Putamen (tissue), 1 donor: ENCODE measurements at places on chromosomes 6 and 20.

DNA sequence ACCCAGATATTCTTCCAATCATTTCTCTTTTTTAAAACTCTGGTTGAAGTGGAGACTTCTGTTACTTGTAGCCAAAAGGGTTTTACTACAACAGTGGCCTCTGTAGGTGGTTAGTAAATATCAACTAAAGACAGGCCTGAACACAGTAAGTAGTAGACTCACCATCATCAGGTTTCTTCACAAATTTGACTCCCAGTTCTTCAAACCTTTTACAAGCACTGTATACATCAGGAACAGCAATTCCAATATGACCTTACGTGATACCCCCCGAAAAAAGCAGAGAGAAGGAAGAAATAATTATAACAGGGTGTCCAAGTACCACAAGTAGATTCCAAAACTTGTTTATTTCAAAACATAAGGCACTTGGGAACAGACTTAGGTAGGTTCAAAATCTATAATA, 21.1 kb downstream of the GLO1 start:
- DNase-seq = no peak

GRCh38 chr6:79031821-79032590, 46.0 kb downstream of the PHIP start:
- no peak for DNase-seq

DNA sequence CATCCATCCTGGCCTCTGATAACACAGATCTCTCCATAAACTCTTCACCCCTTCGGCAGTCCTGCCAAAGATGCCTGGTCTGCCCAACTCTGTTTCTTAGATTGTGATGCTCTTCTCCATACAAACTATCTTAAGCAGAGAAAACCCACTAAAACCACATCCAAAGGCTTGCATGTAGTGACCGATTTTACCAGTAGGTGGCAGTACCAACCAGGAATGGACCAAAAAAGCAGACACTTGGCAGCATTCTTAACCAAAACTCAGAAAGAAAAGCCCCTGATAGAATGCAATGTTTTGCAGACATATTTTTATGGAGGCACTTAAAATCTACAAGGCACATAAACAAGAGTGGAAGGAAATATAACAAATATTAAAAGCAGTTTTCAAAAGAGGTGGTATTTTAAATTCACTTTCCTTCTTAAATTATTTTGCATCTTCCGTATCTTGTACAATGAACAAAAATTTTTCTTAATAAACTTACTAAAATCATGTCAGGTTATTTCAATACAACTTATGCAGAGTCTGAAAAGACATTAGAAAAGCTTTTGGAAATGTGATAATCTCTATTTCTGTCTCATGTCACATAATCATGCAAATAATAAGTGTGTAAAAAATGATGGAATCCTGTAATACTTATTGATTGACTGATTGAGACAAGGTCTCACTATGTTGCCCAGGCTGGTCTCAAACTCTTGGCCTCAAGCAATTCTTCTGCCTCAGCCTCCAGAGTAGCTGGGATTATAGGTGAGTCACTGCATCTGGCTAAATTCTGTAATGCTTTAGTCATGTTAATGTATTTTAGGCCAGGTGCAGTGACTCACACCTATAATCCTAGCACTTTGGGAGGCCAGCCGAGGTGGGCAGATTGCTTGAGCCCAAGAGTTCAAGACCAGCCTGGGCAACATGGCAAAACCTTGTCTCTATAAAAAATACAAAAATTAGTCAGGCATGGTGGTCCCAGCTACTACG, 29.4 kb downstream of the LRP11 start:
- DNase-seq = peak; percentile 70

DNA sequence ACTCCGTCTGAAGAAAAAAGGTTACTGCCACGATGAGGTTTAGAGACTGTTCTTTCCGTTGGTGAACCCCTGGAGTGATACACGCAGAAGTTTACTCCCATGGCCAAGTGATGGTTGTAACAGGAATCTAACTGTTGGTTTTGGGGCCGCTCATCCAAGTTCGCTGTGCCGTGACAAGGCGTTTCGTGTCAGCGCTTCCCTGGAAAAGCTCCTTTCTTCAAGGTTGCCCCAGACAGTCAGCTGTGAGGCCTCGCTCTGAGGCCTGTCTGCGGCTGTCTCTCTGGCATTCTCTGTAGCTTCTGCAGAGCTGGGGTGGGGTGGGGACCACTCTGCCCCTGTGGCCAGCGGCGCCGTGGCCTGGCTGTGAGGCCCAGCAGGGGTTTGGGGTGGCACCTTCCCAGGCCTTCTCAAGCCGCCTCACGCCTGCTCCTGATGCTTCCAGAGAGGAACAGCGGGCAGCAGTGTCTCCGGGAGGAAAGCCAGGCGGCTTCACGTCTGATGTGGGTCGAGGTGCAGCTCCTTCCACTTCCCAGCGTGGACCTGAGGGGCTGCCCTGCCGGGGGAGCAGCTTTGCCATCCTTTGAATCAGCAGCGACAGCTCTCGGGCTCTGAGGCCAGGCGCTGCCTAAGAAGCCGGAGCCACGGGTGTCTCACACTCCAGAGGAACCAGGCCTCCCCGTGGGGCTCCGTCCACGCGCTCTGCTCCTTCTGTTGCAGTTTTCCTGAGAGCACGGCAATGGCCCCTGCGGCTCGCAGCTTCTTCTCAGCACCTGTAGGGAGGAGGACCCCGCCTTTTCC, 76.2 kb downstream of the SMOC2 start:
- DNase-seq = no peak

DNA sequence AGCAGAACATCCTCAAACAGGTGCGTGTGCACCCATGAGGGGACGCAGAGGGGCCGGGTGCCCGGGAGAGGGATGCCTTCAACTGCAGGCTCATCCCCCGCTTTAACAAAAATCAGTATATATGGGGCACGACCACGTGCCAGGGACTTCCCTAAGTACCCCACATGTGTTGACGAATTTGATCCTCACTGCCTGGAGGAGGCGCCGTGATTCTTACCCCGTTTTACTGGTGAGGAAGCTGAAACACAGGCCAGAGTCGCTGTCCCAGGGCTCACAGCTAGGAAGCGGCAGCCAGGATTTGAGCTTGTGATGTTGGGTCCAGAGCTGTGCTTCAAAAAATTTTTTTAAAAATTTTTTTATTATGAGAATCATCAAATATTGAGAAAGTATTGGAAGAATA, 44.8 kb downstream of the ITPR3 start:
- DNase-seq = no peak

GRCh38 chr20:20568604-20569205, 143.7 kb downstream of the RALGAPA2 start:
- DNase-seq = peak; percentile 59

DNA sequence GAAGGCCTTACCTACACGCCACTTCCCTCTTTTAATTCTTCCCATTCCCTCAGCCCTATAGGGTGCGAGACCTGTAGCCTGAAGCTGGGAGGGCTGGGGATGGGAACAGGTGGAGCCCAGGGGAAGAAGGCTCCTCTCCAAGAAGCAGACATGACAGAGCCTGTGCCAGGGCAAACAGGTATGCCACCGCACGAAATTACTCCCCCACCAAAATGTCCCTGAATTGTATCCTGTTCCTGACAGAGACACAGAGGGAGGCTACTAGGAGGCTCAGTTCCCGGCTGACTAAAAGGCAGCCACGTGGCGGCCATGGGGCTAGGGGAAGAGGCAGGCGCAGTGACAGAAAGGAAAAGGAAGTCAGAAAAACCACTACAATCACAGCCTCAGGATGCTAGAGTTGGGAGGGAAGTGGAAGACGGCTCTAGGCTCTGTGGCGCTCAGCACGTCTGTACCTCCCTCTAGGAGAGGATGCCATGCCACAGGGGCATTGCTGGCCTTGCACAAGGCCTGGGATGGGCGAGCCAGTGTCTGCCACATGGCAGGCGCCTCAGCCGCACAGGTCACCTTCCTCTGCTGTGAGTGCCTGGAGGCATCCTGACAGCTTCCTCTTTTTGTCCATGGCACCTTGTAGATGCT, 27.7 kb downstream of the TFEB start:
- DNase-seq = no peak

GRCh38 chr6:30781395-30781742, 37.0 kb upstream of the IER3 start:
- no peak for DNase-seq

GRCh38 chr6:16544006-16544405, 217.3 kb downstream of the ATXN1 start:
- no peak for DNase-seq

DNA sequence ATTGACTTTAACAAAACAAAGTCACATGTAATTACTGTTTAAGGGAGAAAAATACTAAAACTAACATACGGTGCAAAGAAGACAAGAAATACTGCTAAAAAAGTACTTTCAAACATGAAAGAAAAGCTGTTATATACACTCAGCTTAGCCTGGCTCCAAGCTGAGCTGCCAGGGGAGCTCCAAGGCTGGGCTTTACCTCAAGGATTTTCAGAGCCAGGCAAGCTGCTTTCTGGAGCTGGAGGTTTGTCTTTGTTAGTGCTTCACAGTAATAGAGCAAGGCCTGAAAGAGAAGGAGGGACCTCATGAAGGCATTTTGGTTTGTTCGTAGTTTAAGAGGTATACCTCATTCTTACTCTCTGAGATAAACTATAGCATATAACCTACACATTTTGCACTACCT, 19.6 kb upstream of the ARMH2 start:
- no peak for DNase-seq

- DNase-seq = no peak
Observed at GRCh38 chr6:170448317-170448716, 104.8 kb downstream of the PSMB1 start.

- DNase-seq = no peak
Observed at GRCh38 chr6:143689852-143690251, 12.1 kb downstream of the PHACTR2 start.

DNA sequence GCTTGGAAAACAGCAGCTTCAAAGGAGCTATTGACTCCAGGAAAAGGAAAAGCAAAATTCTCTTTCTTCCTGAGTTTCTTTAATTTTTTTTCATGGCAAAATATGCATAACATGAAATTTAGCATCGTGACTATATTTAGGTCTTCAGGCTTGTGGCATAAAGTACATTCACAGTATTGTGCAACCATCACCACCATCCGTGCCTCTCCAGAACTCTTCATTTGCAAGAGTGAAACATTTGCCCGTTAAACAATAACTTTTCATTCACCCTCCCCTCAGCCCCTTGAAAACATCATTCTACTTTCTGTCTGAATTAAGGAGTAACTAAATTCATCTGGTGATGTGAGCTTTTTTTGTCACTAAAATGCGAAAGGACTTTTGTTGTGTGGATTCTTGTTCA, 251.7 kb downstream of the PHACTR1 start:
- DNase-seq = no peak

GRCh38 chr20:44039741-44040140, 125.1 kb downstream of the TOX2 start:
- no peak for DNase-seq

DNA sequence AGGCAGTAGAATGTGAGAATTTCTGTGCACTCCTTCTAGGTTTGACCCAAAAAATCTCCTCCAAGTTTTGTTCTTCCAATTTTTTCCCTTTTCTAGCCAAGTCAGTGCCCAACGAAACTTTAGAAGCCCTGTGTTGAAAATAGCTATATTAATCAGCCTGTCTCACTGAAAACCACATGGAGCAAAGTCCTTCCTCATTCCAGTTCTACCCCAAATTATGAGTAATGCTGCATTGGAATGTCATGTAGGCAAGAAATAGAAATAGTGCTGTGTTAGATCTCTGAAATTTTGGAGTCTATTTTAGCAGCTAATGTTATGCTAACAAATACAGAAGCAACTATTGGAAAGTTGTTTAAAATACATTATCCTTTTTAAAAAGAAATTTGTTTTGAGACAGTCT, 725.5 kb downstream of the TBC1D32 start:
- DNase-seq = no peak

GRCh38 chr6:55594442-55594841, 15.4 kb upstream of the HMGCLL1 start:
- DNase-seq = no peak

DNA sequence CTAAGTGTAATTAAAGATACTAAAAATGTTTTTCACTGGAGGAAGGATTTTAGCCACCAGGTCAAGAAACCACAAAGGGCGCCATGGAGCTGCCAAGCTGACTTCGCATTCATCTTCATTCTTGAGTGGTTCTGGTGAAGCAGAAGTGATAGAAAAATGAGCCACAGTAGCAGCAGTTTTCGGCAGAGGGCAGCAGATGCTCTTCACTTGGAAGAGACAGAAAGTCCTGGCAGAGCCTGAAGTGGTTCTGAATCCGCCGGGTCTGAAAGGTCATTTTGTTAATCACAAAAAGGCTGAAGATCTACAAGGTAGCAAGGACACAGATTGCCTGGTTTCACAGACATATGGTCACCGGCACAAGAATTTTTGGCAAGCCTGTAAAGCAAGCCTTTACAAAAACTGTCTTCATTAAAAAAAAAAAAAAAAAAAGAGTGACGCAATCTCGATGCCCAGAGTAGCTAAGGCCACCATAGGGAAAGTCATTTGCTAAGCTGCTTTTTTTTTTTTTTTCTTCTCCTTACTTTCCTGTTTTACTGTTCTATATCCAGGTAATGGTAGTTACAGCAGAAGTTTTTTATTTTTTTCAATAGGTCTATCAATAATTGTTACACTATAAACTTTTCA, 345.1 kb upstream of the AGPAT4 start:
- peak; percentile 82 for DNase-seq

- DNase-seq = no peak
Observed at GRCh38 chr6:118122801-118123200, 215.7 kb downstream of the SLC35F1 start.

GRCh38 chr6:112468359-112468758, 121.2 kb downstream of the RFPL4B start:
- no peak for DNase-seq

- DNase-seq = no peak
Observed at GRCh38 chr6:127497410-127497809, 21.7 kb downstream of the MTCL3 start.

GRCh38 chr6:84581494-84582259, 182.7 kb downstream of the TBX18 start:
- no peak for DNase-seq

- DNase-seq = no peak
Observed at GRCh38 chr6:89023591-89024441, 56.7 kb upstream of the PNRC1 start.

DNA sequence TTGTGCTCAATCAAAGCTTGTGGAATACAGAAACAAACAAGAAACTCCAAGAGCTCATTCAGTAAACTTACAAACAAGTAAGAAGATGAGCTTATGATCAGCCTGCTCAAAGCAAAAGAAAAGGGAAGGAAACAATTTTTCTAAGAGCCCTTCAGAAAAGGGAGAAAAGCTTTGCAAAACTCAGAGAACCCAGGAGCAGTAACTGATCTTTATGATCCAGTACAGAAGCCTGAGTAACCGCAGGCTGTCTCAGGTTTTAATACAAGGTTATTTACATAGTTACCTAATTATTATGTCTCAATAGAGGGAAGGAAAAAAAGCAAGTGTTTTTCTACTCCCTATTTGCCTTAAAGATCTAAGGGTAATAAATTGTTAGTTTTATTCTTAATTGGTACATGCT, 226.5 kb downstream of the MAFB start:
- no peak for DNase-seq

- DNase-seq = no peak
Observed at GRCh38 chr6:134784336-134784735, 165.6 kb downstream of the ALDH8A1 start.

GRCh38 chr6:135097172-135097571, 42.5 kb upstream of the HBS1L start:
- DNase-seq = no peak

- no peak for DNase-seq
Observed at GRCh38 chr20:37506152-37506725, 14.8 kb upstream of the NNAT start.
